Chondrocyte (in vitro differentiated cells): ENCODE measurements at places on chromosomes 2 and 18.

DNA sequence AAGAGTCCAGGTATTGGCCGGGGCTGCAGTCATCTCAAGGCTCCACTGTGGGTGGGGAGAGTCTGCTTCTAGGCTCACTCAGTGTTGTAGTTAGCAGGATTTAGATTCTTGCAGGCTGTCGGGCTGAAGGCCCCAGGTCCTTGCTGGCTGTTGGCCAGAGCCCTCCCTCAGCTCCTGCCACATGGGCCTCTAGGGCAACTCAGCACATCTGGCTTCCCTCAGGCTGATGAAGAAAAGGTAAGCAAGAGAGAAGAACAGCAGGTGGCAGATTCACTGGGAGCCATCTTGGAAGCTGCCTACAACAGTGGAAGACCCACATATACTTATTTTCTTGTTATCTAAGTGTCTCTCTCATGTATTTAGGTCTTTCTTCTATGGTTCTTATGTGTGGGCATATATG, 4.3 kb downstream of the MRPS9 start:
- no peak overlapping the region for H3K4me3 ChIP-seq
- DNase-seq, result no peak
- H3K4me1 ChIP-seq, result peaks cover 13% of the 10 kb centered on the region
- no peaks in the 10 kb centered on the region for H3K27me3 ChIP-seq
- H3K36me3 ChIP-seq, result no peaks in the 10 kb centered on the region

- no peak overlapping the region for H3K4me3 ChIP-seq
- no peak for DNase-seq
- peaks cover 3% of the 10 kb centered on the region for H3K36me3 ChIP-seq
These were observed 68.2 kb downstream of the MAP4K3 start for GRCh38 chr2:39368846-39369245.

- no peak overlapping the region for H3K27ac ChIP-seq
- DNase-seq, result no peak
- H3K4me3 ChIP-seq, result no peak overlapping the region
- peaks cover 35% of the 10 kb centered on the region for H3K36me3 ChIP-seq
- H3K4me1 ChIP-seq, result peaks cover 41% of the 10 kb centered on the region
These were observed 57.3 kb upstream of the RPL31 start for GRCh38 chr2:100944617-100945432.

DNA sequence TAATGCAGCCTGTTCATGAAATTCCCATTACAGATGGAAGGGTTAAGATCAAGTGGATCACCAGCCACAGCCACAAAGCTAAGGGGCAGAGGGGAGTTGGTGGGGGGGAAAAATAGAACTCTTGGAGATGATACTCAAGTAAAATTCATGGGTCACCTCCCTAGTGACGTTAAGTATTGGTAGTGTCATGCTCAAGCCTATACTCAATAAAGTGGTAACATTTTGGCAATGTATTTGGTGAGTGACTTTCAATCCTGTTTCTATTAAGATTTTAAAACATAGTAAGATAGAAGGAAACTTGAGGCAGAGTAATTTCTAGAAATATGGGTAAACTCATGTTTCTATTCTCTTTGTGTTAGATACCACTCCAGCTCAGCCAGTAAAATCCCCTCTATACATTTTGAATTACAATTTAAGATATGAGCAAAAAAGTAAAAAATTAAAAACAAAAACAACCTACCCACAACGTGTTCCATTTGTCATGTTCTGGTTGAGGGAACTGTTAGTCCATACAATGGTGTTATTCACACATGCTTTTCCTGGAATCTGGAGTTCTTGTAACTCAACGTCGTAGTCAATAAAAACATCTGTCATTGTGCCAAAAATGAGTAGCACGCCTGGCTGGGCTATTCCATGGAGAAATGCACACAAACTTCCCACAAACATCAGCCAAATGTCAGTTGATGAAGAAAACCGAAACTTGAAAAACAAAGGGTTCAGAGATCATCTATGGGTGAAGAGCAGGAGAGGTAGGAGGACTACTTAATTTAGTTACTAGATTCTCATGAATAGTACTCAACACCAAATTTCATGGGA, 18.1 kb downstream of the ABCB11 start:
- no peak overlapping the region for H3K4me3 ChIP-seq
- DNase-seq, result no peak
- peaks cover 21% of the 10 kb centered on the region for H3K4me1 ChIP-seq
- no peaks in the 10 kb centered on the region for H3K27me3 ChIP-seq
- H3K36me3 ChIP-seq, result no peaks in the 10 kb centered on the region

DNA sequence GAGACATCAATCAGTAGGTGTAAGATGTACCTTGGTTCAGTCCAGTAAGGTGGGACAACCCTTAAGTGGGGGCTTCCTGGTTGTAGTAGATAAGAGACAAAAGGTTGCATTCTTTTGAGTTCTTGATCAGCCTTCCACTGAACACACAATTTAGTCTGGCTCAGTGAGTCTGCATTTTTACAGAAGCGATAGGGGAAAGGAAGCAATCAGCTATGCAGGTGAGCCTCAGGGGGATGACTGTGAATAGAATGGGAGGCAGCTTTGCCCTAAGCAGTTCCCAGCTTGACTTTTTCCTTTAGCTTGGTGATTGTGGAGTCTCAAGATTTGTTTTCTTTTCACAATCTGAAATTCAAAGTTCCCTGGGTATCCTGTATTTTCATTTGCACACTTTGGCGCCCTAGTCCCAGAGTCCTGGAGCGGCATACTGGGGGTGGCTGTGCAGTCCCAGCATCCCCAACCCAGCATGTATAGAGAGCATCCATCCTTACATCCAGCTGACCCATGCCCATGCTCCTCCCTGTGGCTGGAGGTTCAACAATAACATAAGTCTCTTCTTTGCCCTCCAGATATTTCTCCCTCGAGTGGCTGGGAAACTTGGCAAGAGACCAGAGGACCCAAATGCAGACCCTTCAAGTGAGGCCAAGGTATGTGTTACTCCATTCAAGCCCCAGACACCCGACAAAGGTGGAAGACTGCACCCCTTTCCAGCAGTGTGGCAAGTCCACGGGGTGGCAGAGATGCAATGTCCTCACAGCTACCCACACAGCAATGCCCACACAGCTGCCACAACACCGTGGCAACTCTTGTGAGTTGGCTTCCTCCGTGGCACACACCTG, 20.1 kb upstream of the PRLH start:
- H3K36me3 ChIP-seq, result peaks cover 3% of the 10 kb centered on the region
- H3K27me3 ChIP-seq, result no peaks in the 10 kb centered on the region
- no peak overlapping the region for H3K4me3 ChIP-seq
- no peaks in the 10 kb centered on the region for H3K4me1 ChIP-seq
- no peak overlapping the region for H3K27ac ChIP-seq

- no peak overlapping the region for H3K27ac ChIP-seq
- peaks cover 1% of the 10 kb centered on the region for H3K36me3 ChIP-seq
- H3K4me1 ChIP-seq, result peaks cover 15% of the 10 kb centered on the region
These were observed 43.3 kb downstream of the COPS8 start for GRCh38 chr2:237128845-237129592.

DNA sequence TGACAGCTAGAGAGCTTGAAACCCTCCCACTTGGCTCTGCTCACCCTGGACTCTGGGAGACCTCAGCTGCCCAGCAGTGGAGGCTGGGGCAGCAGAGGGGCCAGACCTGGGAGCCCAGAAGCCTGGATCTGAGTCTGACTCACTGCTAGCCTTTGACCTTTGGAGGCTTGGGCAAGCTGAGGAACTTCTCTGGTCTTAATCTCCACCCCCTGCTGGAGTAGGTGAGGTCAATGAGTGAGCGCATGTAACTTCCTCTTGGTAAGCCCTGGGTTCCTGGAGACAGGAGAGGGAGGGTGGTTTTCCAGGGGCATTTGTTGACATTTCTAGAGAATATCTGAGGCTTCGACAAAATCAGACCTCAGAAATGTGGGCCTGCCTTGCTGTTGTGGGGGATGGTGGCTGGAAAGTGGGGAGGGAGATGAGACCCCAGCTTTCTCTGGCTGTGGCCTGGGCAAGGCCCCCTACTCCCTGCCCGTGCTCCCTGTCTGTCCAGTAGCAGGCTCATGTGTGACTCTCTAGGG, 73.0 kb upstream of the YWHAQ start:
- H3K4me1 ChIP-seq, result peaks cover 32% of the 10 kb centered on the region
- peak overlapping the region; percentile 8 for H3K4me3 ChIP-seq
- no peaks in the 10 kb centered on the region for H3K27me3 ChIP-seq
- no peaks in the 10 kb centered on the region for H3K36me3 ChIP-seq
- H3K27ac ChIP-seq, result peak overlapping the region; percentile 38
- no peak for DNase-seq

GRCh38 chr18:9017905-9018227, 84.6 kb upstream of the NDUFV2 start:
- no peak for DNase-seq
- peaks cover 23% of the 10 kb centered on the region for H3K4me1 ChIP-seq
- H3K27me3 ChIP-seq, result no peaks in the 10 kb centered on the region
- H3K27ac ChIP-seq, result peak overlapping the region; percentile 91

DNA sequence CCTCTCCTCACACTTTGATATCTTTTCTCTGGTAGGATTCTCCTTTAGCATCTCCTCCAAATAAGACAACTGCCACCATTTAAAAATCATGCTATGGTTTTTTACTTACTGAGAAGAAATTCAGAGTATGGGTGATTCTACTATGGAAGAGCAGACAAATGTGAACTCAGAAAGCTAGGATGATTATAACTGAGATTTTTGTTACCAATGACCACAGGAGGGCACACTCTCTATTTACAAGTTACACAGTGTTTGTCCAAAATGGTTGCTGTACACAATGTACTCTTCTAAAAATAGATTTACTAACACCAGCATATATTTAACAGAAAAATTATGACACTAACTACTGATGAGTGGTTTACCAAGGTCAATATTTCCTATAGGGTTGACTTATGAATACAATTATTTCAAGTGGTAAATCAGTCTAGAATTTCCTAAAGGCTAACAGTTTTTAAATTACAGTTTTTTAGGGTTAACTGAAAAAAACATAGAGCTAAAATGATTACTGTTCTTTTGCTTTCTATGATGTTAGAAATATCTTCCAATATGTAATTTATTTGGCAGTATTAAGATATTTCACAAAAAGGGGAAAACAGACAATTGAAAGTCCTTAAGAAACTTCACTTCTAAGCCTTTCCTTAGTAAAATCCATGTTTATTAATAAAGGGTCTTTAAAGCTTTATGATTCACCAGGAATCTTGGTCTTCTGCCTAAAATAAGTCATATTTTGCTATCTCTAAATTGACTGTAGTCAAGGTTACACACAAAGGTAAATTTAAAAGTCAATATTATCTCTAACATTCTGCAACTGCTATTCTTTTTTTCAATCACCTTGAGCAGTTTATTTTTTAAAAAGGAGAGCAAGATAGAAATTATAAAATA, 57.2 kb downstream of the MAP4K3 start:
- DNase-seq, result no peak
- H3K27me3 ChIP-seq, result no peaks in the 10 kb centered on the region
- H3K4me1 ChIP-seq, result peaks cover 48% of the 10 kb centered on the region
- no peak overlapping the region for H3K4me3 ChIP-seq

GRCh38 chr18:62828852-62829251, 113.5 kb downstream of the PHLPP1 start:
- DNase-seq, result no peak
- no peaks in the 10 kb centered on the region for H3K36me3 ChIP-seq
- H3K27me3 ChIP-seq, result no peaks in the 10 kb centered on the region

GRCh38 chr18:7626922-7627440, 59.9 kb downstream of the PTPRM start:
- no peak overlapping the region for H3K4me3 ChIP-seq
- H3K27me3 ChIP-seq, result no peaks in the 10 kb centered on the region
- H3K27ac ChIP-seq, result peak overlapping the region; percentile 91
- no peaks in the 10 kb centered on the region for H3K36me3 ChIP-seq
- H3K4me1 ChIP-seq, result peaks cover 67% of the 10 kb centered on the region

DNA sequence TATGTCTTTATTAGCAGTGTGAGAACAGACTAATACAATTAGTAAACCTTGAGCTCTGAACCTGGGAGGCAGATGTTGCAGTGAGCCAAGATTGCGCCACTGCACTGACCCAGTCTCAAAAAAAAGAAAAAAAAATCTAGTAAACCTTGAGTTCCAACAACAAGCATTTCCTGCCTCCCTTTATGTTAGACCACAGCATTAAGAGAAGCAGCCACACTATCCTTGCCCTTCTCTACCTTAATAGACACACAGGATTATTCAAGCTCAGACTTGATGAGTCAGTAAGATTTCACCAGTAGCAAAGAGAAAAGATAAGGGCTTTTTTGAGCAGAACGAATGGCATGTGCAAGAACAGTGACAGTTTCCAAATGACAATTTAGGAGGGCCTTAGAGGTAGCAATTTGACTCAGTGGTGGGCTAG, 18.0 kb upstream of the GLS start:
- H3K36me3 ChIP-seq, result no peaks in the 10 kb centered on the region
- peak overlapping the region; percentile 90 for H3K27ac ChIP-seq
- no peak overlapping the region for H3K4me3 ChIP-seq
- no peak for DNase-seq
- H3K4me1 ChIP-seq, result peaks cover 92% of the 10 kb centered on the region

GRCh38 chr2:182821182-182821581, 45.3 kb downstream of the FRZB start:
- no peak for DNase-seq
- no peak overlapping the region for H3K27ac ChIP-seq
- peaks cover 35% of the 10 kb centered on the region for H3K4me1 ChIP-seq
- H3K27me3 ChIP-seq, result no peaks in the 10 kb centered on the region
- H3K36me3 ChIP-seq, result no peaks in the 10 kb centered on the region

DNA sequence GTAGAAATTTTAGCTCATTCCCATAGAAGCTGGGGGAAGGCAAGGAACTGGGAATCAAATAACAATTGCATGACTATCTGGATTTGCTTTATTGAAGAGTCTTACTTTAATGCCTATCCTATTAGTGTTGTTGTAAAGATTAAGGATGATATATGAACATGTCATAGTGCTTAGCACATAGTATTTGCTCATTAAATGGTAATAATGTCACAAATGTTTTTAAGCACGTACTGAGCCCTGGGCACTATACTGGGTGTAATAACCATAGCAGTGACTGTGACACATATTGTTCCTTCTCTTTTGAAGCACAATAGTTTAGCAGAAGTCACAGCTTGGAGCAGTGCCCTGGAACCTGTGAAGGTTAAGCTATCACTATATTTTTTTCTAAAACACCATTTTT, 47.2 kb upstream of the DTNB start:
- no peak overlapping the region for H3K4me3 ChIP-seq
- H3K27me3 ChIP-seq, result peaks cover 9% of the 10 kb centered on the region
- DNase-seq, result no peak

DNA sequence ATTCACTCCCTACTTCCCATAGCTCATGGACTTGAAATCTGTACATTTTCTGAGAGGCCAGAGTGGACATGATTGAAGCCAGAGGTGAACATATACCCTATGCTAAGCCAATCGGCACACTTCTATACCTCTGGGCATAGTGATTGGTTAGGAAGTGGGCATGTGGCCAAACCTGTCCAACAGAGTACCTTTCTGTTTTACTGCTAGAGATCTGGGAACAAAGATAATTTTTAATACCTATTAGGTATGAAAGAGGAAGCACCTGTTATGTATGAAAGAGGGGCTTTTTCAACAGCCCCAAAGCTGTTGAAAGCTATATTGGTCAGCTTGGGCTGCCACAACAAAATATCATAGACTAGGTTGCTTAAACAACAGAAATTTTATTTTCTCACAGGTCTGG, 27.7 kb downstream of the METTL8 start:
- H3K27me3 ChIP-seq, result no peaks in the 10 kb centered on the region
- no peak for DNase-seq
- H3K27ac ChIP-seq, result no peak overlapping the region
